ENCODE measurements at places on chromosomes 7 and 10. TPM values are rescaled to one million over a fixed set of nuclear protein-coding genes. Genes with fewer than 3 reads are reported as not detected.

Gene PRPF18
- total RNA-seq: 16.4 TPM

Gene SAMD9L
- total RNA-seq: 6.0 TPM

Gene SEMA3A
- total RNA-seq: 17.3 TPM

Gene GFRA1
- total RNA-seq: 43.8 TPM

Gene ZPBP
- 0.88 TPM for total RNA-seq

Gene NEURL1
- 15.0 TPM for total RNA-seq

Gene RBM48
- 15.9 TPM for total RNA-seq

All from metanephros (tissue), 2 donors.